ENCODE measurements at places on chromosomes 16 and 17. TPM values are rescaled to one million over a fixed set of nuclear protein-coding genes. Genes with fewer than 3 reads are reported as not detected.

DNA sequence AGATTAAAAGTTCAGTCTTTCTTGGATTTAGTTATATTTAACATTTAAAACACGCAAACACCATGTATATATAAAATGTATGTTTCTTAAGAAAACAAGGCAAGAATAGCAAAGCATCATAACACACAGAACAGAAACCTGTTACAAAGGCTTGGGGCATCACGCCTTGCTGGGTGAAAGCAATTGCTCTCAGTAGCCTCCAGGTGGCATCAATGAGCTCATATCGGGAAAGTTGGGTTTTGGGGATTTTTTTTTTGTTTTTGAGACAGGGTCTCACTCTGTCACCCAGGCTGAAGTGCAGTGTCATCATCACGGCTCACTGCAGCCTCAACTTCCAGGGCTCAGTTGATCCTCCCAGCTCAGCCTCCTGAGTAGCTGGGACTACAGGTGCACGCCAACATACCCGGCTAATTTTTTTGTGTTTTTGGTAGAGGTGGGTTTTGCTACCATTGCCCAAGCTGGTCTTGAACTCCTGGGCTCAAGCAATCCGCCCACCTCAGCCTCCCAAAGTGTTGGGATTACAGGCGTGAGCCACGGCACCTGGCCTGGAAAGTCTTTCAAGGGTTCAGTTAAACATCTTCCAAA lies 56.9 kb downstream of the CYB5D2 start:
- no peak for DNase-seq

The MYH2 gene
- total RNA-seq = not detected

The KRTAP4-5 gene
- total RNA-seq = not detected

The DHRS7C gene
- total RNA-seq = not detected

DNA sequence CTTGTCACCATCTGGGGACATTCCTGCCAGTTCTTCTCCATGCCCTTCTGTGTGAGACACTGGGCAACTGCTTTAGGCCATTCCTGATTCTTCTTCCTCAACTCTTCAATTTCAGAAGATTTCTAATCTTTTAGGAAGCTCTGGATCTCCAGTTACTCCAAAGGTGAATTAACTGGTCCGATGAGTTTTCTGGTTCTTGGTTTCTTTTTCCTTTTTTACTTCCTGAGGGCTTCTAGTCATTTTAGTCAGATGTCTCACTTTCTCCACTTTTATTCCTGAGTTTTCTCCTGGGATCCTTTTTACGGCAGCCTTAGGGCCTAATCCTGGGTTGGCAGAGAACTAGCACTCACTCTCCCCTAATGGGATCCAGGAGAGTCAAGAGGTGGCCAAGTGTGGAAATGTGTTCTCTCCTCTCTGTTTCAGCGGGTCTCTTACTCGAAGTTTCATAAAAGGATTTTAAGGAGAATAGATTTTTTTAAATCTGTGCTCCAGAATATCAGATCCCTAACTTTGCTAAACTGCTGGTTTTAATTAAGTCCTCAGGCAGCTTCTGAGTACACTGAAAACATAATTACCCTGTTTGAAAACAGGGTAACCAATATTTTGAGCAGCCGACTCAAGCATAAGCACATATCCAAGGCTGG lies 107.6 kb downstream of the RMI2 start:
- no peak for DNase-seq

GRCh38 chr17:74528491-74529199 lies 2.6 kb downstream of the CD300LB start:
- no peak for DNase-seq

DNA sequence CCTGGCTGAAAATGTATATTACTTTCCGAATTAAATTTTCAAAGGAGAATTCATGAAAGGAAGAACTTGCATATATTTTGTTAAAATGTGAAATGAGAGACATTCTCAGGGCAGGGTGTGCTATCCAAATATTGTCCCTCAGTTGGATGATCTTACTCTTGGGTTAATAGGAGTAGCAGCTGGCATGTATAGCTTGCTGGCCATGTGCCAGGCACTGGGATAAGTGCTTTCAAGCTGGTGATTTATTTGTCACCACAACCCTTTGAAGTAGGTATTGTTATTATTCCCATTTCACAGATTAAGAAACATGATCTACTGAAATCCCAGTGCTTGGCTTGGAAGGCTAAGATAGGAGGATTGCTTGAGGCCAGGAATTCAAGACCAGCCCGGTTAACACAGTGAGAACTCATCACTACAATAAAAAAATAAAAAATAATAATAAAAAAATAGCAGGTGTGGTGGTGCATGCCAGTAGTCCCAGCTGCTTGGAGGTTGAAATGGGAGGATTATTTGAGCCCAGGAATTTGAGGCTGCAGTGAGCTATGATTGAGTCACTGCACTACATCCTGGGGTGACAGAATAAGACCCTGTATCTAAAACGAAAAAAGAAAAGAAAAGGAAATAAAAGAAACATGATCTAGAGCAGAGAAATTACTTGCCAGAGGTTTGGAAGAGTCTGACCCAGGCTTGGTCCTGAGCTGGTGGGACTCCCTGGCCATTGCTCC lies 11.6 kb upstream of the MPHOSPH6 start:
- DNase-seq = no peak

- DNase-seq = no peak
Measured at GRCh38 chr16:1791256-1791942, 2.1 kb downstream of the IGFALS start.

GRCh38 chr17:56823848-56824247 lies 9.9 kb downstream of the C17orf67 start:
- no peak for DNase-seq

GRCh38 chr17:4304417-4305027 lies 40.7 kb upstream of the ANKFY1 start:
- DNase-seq = no peak

GRCh38 chr17:73068322-73069153 lies 23.9 kb downstream of the SLC39A11 start:
- DNase-seq = no peak

DNA sequence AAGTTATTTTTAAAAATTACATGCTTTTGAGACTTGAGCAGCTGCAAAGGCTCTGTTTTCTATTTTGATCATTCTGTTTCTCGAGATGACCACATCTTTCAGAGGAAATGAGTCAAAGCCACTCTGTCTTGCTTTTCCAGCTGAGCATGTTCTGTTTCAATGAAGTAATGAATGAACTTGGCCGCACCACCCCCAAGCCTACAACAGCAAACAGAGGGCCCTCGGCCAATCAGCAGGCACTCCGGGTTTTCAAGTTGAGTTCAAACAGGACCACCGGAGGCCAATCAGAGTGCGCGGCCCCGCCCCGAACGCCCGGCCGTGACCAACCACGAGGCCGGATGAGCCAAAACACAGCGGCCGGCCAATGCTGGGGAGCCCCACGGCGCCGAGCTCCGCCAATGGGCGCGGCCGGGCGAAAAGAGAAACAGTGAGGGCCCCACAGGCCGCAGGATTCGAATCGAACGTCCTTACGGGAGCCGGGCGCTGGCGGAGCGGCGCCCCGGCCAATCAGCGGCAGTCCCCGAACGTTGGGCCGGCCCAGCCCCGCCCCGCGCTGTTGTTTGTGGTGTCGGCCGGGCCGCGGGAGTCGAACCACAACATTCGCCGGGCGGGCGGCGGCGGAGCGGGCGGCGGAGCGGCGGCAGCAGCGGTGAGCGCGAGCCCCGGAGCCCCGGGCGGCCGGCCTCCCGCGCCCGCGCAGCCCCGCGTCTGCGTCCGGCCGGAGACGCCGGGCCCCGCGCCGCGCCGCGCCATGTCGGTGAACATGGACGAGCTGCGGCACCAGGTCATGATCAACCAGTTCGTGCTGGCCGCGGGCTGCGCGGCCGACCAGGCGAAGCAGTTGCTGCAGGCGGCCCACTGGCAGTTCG lies at the start of gene UBALD2:
UBALD2 (plus strand) TSS at position 594 of the 869 bp plus-strand sequence; CDS start at position 752, 158 bp downstream.
- DNase-seq = peak; percentile 100

GRCh38 chr17:74857191-74857590 lies 2.5 kb downstream of the GRIN2C start:
- DNase-seq = no peak

The PTGES3L gene
- total RNA-seq = 2.1 TPM

GRCh38 chr17:73625006-73625405 lies 19.2 kb downstream of the SDK2 start:
- no peak for DNase-seq

The DEXI gene
- total RNA-seq = 48.5 TPM

Data from SJSA1 (cell line).